ENCODE measurements at places on chromosomes 7 and 10. TPM values are rescaled to one million over a fixed set of nuclear protein-coding genes. Genes with fewer than 3 reads are reported as not detected.

The AGAP5 gene
- 9.8 TPM for total RNA-seq

The TRPV6 gene
- total RNA-seq: 0.38 TPM

The CLCN1 gene
- not detected for total RNA-seq

- H3K27ac ChIP-seq: no peak overlapping the region
- no peaks in the 10 kb centered on the region for H3K4me1 ChIP-seq
- no peaks in the 10 kb centered on the region for H3K36me3 ChIP-seq
- no peak overlapping the region for H3K4me3 ChIP-seq
Observed at GRCh38 chr10:56469482-56469881, 108.4 kb upstream of the ZWINT start.

DNA sequence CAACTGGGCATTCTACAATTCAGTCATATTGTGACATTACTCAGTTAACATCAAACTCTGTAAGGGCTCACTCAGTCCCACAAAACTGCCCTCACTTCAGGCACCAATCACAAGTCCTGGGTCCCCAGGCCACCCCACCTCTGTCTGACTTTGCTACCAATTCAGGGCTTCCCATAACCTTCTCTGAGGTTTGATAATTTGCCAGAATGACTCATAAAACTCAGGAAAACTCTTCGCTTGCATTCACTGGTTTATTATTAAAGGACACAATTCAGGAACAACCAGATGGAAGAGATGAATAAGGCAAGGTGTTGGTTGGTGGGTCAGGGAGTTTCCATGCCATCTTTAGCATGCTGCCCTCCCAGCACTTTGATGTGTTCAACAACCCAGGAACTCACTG is 41.3 kb downstream of the AVL9 start:
- no peak overlapping the region for H3K27ac ChIP-seq
- H3K27me3 ChIP-seq: no peaks in the 10 kb centered on the region
- DNase-seq: no peak
- H3K36me3 ChIP-seq: no peaks in the 10 kb centered on the region

GRCh38 chr10:17006631-17007417 is 122.8 kb downstream of the CUBN start:
- peaks cover 52% of the 10 kb centered on the region for H3K4me1 ChIP-seq
- no peaks in the 10 kb centered on the region for H3K36me3 ChIP-seq
- no peak overlapping the region for H3K4me3 ChIP-seq
- H3K27me3 ChIP-seq: no peaks in the 10 kb centered on the region
- no peak for DNase-seq

GRCh38 chr10:89357975-89358374 is 19.9 kb upstream of the IFIT1B start:
- H3K4me3 ChIP-seq: no peak overlapping the region
- no peaks in the 10 kb centered on the region for H3K4me1 ChIP-seq
- H3K36me3 ChIP-seq: no peaks in the 10 kb centered on the region
- no peak for DNase-seq

DNA sequence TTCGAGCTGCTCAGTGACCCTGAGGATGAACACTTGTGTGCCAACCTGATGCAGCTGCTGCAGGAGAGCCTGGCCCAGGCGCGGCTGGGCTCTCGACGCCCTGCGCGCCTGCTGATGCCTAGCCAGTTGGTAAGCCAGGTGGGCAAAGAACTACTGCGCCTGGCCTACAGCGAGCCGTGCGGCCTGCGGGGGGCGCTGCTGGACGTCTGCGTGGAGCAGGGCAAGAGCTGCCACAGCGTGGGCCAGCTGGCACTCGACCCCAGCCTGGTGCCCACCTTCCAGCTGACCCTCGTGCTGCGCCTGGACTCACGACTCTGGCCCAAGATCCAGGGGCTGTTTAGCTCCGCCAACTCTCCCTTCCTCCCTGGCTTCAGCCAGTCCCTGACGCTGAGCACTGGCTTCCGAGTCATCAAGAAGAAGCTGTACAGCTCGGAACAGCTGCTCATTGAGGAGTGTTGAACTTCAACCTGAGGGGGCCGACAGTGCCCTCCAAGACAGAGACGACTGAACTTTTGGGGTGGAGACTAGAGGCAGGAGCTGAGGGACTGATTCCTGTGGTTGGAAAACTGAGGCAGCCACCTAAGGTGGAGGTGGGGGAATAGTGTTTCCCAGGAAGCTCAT is 1.1 kb downstream of the DDIT4 start:
- peak; percentile 87 for DNase-seq
- H3K4me3 ChIP-seq: peak overlapping the region; percentile 95
- no peaks in the 10 kb centered on the region for H3K27me3 ChIP-seq

The FEZF1 gene
- total RNA-seq: not detected

The BET1 gene
- 24.3 TPM for total RNA-seq

- peaks cover 22% of the 10 kb centered on the region for H3K4me1 ChIP-seq
- no peak for DNase-seq
Observed at GRCh38 chr7:4629287-4629895, 52.7 kb upstream of the FOXK1 start.

DNA sequence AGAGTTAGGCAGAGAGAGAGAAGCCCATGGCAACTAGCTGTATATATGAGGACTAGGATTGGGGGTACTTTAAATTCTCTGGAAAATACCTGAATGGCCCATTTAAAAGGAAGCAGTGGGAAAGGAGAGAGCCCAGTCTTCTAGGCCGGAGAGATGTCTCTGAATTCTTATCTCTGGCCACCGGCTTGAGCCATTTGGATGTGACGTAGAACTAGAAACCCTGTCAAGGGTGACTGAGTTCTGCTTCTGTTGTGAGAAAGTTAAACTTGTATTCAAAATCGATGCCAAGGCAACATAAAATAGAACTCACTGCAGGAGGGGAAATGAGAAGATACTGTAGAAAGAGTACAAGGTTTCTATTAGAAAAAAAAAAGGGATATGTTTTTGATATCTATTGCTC is 6.3 kb upstream of the GSTK1 start:
- no peak overlapping the region for H3K4me3 ChIP-seq
- H3K27ac ChIP-seq: no peak overlapping the region
- H3K36me3 ChIP-seq: no peaks in the 10 kb centered on the region
- no peaks in the 10 kb centered on the region for H3K27me3 ChIP-seq
- no peaks in the 10 kb centered on the region for H3K4me1 ChIP-seq

Data from upper lobe of right lung (tissue), 1 donor.